Heart right ventricle (tissue), 16 donors: ENCODE measurements at places on chromosomes 11 and 22. TPM values are rescaled to one million over a fixed set of nuclear protein-coding genes. Genes with fewer than 3 reads are reported as not detected.

The CECR2 gene
- 7.3 TPM for total RNA-seq

The GPR83 gene
- 0.32 TPM for total RNA-seq

The NLRP14 gene
- 0.11 TPM for total RNA-seq

The CHRM4 gene
- total RNA-seq = not detected

The OR6Q1 gene
- not detected for total RNA-seq

The DRD4 gene
- total RNA-seq = 0.34 TPM

The MMP3 gene
- not detected for total RNA-seq

DNA sequence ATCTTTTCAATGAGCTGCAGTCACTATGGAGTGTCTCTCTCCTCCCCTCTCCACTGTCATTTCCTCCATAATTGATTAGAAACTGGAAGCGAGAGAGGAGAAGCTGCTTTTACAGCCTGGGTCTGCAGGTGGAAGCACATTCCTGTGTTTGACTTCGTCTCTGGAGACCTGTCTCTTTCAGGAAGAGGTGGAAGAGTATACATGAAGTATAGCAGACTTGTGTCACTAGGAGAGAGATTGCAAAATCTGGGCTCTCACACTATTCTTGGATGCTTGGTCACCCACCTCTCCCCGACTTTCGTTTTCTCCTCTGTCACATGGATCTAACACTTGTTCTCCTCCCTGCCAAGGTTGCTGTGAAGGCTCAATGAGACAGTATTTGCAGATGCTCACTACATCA lies 323.3 kb downstream of the NTM start:
- no peaks in the 10 kb centered on the region for H3K4me1 ChIP-seq
- no peaks in the 10 kb centered on the region for H3K36me3 ChIP-seq
- DNase-seq = no peak
- H3K27me3 ChIP-seq = peaks cover 45% of the 10 kb centered on the region
- no peak overlapping the region for H3K4me3 ChIP-seq

DNA sequence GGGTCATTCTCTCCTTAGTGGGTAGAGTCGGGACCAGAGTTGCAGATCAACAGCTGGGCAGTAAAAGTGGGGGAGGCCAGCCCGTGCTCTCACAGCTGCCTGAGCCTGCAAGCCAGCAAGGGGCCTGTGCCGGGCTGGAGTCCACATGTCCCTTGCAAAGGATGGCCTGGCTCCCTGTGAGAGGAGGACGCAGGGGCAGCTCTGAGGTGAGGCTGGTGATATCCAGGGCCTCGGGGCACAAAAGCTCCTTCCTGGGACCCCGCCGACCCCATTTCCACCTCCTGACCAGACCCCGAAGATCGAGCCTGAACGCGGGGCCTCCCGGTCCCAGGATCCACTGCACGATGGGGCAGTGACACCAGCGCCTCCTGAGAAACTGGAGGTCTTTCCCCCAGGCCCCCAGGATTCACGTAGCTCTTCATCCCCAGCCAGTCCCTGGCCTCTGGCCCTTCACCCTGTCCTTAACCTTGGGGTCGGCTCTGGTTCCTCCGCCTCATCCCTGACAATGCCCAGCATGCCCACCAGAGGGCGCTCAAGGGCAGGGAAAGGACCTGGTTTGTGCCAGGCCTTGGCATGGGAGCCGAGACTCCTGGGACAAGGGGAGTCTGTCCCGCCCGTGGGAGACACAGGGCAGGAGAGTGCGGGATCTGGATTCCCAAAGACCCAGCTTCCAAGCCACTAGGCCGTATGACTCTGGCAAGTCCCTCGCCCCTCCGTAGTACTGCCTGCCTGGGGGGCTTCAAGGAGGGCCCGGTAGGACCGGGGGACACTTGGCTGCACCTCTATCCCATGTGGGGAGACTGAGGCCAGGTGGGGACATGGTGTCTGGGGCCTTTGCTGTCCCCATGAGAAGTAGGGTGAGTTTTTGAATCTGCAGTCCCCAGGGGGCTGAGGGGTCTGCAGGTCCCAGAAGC lies 17.8 kb upstream of the WNT7B start:
- H3K4me3 ChIP-seq = no peak overlapping the region
- DNase-seq = peak; percentile 91
- H3K4me1 ChIP-seq = peaks cover 50% of the 10 kb centered on the region

GRCh38 chr11:74443071-74443864 lies 24.1 kb downstream of the KCNE3 start:
- no peaks in the 10 kb centered on the region for H3K27me3 ChIP-seq
- H3K4me3 ChIP-seq = no peak overlapping the region
- no peaks in the 10 kb centered on the region for H3K36me3 ChIP-seq
- H3K27ac ChIP-seq = no peak overlapping the region
- no peak for DNase-seq

DNA sequence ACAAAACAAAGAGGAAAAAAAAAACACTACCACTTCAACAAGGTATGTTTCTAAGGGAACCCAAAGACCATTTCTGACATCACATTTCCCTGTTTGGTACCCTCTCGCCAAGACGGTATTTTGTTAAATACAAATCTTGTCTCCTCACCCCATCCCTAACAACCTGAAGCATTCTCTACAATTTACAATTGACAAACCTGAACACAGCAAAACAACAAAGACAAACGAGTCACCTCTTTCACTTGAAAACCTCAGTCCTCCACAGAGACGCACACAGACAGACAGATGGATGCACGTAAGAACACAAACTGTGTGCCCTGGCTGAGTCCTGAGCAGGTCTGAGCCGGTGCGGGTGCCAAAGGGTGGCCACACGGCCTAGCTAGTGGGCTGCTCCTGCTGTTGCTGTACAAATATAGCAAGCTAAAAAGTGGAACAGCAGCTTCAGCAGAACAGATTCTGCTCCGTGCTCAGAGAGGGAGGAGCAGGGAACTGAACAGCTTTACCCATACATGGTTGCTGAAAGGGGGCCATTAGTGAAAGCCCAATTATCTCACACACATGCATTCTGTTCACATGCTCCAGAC lies 28.5 kb downstream of the CELF1 start:
- peak overlapping the region; percentile 38 for H3K4me3 ChIP-seq
- H3K27ac ChIP-seq = peak overlapping the region; percentile 86
- H3K4me1 ChIP-seq = peaks cover 75% of the 10 kb centered on the region
- peak; percentile 27 for DNase-seq

GRCh38 chr22:49107961-49108530 lies 719.6 kb downstream of the BRD1 start:
- H3K4me3 ChIP-seq = no peak overlapping the region
- no peaks in the 10 kb centered on the region for H3K36me3 ChIP-seq
- H3K4me1 ChIP-seq = no peaks in the 10 kb centered on the region
- H3K27ac ChIP-seq = no peak overlapping the region
- DNase-seq = no peak
- H3K27me3 ChIP-seq = peaks cover 47% of the 10 kb centered on the region

GRCh38 chr11:103395612-103396011 lies 286.4 kb downstream of the DYNC2H1 start:
- no peak overlapping the region for H3K4me3 ChIP-seq
- no peaks in the 10 kb centered on the region for H3K27me3 ChIP-seq
- H3K27ac ChIP-seq = no peak overlapping the region
- no peaks in the 10 kb centered on the region for H3K36me3 ChIP-seq
- DNase-seq = no peak

DNA sequence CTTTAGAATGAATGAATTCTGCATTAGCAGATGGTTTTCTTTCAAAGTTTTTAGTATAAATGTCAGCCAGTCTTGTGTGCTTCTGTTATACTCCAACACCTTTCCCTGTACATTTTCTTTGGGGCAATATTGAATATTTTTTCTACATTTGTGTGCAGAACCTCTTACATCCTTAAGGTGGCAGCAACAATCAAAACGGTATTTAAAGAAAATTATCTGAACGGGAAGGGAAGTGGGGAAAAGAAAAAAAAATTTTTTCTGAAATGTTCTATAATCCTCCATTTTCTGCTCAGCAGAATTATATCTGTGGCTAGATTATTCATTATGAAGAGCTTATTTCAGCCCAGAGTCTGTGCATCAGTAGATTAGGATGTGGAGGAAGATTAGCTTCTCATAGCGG lies 347.3 kb upstream of the RAG2 start:
- H3K4me3 ChIP-seq = no peak overlapping the region
- H3K4me1 ChIP-seq = no peaks in the 10 kb centered on the region
- H3K27ac ChIP-seq = no peak overlapping the region
- H3K36me3 ChIP-seq = no peaks in the 10 kb centered on the region
- DNase-seq = no peak

GRCh38 chr22:36282328-36282831 lies 29.4 kb downstream of the APOL1 start:
- peaks cover 31% of the 10 kb centered on the region for H3K4me1 ChIP-seq
- no peak for DNase-seq
- H3K36me3 ChIP-seq = peaks cover 88% of the 10 kb centered on the region
- H3K4me3 ChIP-seq = no peak overlapping the region
- H3K27me3 ChIP-seq = no peaks in the 10 kb centered on the region

DNA sequence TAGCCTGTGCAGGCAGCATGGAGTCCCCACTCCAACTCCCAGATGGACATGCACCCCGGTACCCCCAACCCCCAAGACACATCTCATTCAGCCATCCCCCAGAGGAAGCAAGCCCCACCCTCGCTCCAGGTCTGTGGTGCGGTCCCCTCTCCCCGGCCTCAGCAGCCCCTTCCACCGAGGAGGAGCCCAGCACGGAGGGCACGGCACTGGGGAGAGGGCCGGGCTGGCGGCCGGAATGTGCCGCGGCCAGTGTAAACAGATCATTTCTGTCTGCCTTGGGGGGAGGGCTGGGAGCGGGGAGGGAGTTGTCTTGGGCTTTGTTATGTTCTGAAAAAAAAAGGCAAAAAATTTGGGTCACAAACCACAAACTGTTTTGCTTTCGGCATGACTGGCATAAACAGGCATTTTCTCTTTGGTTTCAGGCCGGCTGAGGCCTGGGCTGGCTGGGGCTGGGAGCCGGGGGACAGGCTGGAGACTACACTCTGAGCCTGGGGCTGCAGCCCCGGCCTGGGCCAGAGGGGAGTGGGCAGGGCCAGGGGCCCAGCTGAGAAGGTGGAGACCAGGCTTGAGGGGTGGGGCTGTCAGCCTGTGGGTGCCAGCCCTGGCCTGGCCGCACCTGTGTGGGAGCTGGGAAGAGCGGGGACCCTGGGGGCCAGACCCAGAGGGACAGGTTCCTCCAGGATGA lies 16.8 kb downstream of the IGF2 start:
- H3K27ac ChIP-seq = no peak overlapping the region
- H3K4me1 ChIP-seq = no peaks in the 10 kb centered on the region
- no peak for DNase-seq
- H3K4me3 ChIP-seq = no peak overlapping the region

DNA sequence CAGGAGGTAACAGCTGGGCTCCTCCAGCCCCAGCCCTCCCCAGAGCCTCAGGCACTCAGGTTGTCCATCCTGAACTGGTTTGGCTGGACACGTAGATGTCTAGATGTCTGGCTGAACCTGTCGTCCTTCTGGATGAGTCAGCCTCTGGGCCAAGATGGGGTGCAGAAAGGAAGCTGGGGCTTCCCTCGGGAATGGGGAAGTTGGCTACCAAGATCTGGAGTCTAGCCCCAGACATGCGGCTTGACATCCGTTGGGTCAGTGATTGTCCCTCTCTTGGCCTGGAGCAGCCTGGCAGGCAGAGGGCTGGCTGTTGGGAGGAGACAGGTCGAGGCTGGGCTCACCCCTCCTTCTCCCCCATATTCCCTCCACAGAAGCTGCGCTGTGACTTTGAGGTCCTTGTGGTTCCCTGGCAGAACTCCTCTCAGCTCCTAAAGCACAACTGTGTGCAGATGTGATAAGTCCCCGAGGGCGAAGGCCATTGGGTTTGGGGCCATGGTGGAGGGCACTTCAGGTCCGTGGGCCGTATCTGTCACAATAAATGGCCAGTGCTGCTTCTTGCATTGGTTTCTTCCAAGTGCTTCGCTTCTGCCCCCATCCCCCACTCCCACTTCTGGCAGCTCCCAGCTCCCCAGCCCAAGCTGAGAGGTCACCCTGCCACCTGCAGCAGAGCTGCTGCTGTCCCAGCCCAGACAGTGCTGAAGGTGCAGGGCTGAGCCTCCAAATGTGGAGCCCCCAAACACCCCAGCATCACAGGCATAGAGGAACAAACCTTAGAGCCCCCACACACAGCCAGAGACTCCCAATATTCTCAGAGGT lies 1.3 kb downstream of the CST6 start:
- H3K36me3 ChIP-seq = no peaks in the 10 kb centered on the region
- peaks cover 14% of the 10 kb centered on the region for H3K27me3 ChIP-seq
- H3K4me3 ChIP-seq = no peak overlapping the region
- no peak overlapping the region for H3K27ac ChIP-seq

- H3K4me3 ChIP-seq = no peak overlapping the region
- DNase-seq = no peak
- H3K36me3 ChIP-seq = no peaks in the 10 kb centered on the region
- no peaks in the 10 kb centered on the region for H3K27me3 ChIP-seq
- H3K27ac ChIP-seq = no peak overlapping the region
Observed at GRCh38 chr11:12523180-12523924, 146.0 kb downstream of the PARVA start.

- DNase-seq = no peak
- no peak overlapping the region for H3K4me3 ChIP-seq
- H3K36me3 ChIP-seq = no peaks in the 10 kb centered on the region
- no peak overlapping the region for H3K27ac ChIP-seq
- H3K4me1 ChIP-seq = no peaks in the 10 kb centered on the region
Observed at GRCh38 chr11:114918286-114918685, 240.0 kb downstream of the NXPE2 start.

DNA sequence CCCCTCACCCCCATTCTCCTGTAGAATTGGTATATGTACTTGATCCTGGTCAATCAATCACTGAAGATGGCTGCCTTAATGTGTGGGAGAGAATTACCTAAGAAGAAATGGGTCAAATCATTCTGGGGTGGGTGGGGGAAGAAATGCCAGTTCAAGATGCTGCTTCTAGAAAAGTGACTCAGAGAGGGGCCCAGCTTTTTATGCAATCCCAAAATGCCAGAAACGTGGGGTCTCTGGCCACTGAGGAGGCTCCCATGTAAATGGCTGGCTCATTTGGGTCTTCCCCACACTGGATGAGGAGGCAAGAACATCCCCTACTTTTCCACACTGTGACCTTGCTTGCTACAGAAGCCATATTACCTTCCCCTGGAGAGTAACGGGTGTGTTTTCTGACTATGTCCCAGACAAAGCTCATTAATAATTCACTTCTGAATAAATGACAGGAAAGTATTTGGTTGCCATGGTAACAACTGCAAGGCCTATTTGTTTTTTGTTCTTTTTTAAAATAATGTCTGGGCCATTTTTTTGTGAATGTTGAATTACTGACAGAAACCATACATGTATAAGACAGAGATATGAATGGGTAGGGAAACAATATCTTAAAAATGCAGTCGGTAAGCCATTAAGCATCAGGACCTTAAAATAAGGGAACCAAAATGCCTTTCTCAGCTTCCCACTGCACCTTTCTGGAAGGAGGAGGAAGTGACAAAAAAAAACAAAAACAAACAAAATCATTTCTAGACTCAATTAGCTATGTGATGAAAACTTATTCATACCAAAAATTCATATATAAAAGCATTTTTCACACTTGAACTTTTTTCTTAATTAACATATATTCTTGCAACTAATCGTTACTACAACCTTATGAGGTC lies 32.0 kb downstream of the SLC1A2 start:
- H3K4me3 ChIP-seq = no peak overlapping the region
- H3K27me3 ChIP-seq = no peaks in the 10 kb centered on the region
- H3K36me3 ChIP-seq = no peaks in the 10 kb centered on the region
- no peaks in the 10 kb centered on the region for H3K4me1 ChIP-seq
